Activated CD4-positive, alpha-beta memory T cell treated with anti-CD3 and anti-CD28 coated beads, Interleukin-2, amount 10 ng/mL, durations not matched to agents 7 days and 5 days (primary cell): ENCODE measurements at places on chromosomes 12 and 14. TPM values are rescaled to one million over a fixed set of nuclear protein-coding genes. Genes with fewer than 3 reads are reported as not detected.

DNA sequence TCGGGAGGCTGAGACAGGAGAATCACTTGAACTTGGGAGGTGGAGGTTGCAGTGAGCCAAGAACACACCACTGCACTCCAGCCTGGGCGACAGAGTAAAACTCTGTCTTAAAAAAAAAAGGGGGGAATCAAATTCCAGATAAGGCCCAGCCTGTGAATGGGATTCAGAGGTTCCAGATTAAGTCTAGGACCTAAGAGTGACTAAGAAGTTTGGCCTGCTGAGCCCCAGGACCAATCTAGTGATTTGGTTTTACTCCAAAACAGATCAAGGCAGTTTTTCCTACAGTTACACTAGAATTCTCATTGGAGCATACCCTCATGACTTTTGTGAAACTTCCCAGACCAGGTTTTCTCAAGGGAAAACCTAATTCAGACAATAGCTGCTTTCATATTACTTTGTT, 22.8 kb downstream of the EXOC5 start:
- H3K4me3 ChIP-seq, result no peak overlapping the region
- DNase-seq, result no peak
- peaks cover 19% of the 10 kb centered on the region for H3K36me3 ChIP-seq
- H3K27me3 ChIP-seq, result no peaks in the 10 kb centered on the region
- no peaks in the 10 kb centered on the region for H3K4me1 ChIP-seq

GRCh38 chr14:38074754-38075153, 132.9 kb upstream of the SSTR1 start:
- peak overlapping the region; percentile 4 for H3K27ac ChIP-seq
- peaks cover 11% of the 10 kb centered on the region for H3K36me3 ChIP-seq
- peaks cover 56% of the 10 kb centered on the region for H3K4me1 ChIP-seq
- no peak for DNase-seq

DNA sequence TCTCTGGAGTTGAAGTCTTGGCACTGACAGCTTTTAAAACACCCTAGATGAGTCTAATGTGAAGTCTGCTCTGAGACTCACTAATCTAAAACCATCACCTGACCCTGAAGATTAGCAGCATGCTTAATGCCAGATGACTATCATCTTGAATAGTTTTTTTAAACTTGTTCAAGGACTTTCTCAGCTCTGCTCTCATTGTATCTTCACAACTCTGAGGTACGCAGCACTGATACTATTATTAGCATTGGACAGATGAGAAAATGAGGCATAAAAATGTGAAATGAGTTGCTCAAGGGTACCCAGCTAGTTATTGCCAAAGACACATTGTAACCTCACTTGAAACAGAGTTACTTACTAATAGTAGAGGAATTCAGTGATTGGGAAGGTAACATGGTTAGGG, 4.8 kb downstream of the SLC38A1 start:
- H3K27ac ChIP-seq, result peak overlapping the region; percentile 25
- no peaks in the 10 kb centered on the region for H3K27me3 ChIP-seq
- peak overlapping the region; percentile 14 for H3K4me3 ChIP-seq

GRCh38 chr14:101509730-101510371, 51.4 kb upstream of the DIO3 start:
- no peaks in the 10 kb centered on the region for H3K36me3 ChIP-seq
- no peaks in the 10 kb centered on the region for H3K27me3 ChIP-seq
- no peak overlapping the region for H3K27ac ChIP-seq
- DNase-seq, result no peak
- H3K4me1 ChIP-seq, result no peaks in the 10 kb centered on the region

- no peaks in the 10 kb centered on the region for H3K4me1 ChIP-seq
- peaks cover 12% of the 10 kb centered on the region for H3K27me3 ChIP-seq
- no peak for DNase-seq
- no peak overlapping the region for H3K27ac ChIP-seq
Measured at GRCh38 chr12:31518680-31519227, 72.2 kb downstream of the DENND5B start.

- H3K4me3 ChIP-seq, result no peak overlapping the region
- H3K4me1 ChIP-seq, result no peaks in the 10 kb centered on the region
- no peaks in the 10 kb centered on the region for H3K36me3 ChIP-seq
Measured at GRCh38 chr12:7460375-7461259, 16.7 kb upstream of the CD163L1 start.

- no peaks in the 10 kb centered on the region for H3K4me1 ChIP-seq
- no peak overlapping the region for H3K27ac ChIP-seq
- no peak overlapping the region for H3K4me3 ChIP-seq
- H3K36me3 ChIP-seq, result peaks cover 3% of the 10 kb centered on the region
Measured at GRCh38 chr12:133026996-133027395, 10.3 kb upstream of the ZNF84 start.

GRCh38 chr12:541676-542324, 82.1 kb downstream of the B4GALNT3 start:
- no peak overlapping the region for H3K27ac ChIP-seq
- peaks cover 16% of the 10 kb centered on the region for H3K4me1 ChIP-seq
- DNase-seq, result no peak
- H3K27me3 ChIP-seq, result peaks cover 9% of the 10 kb centered on the region
- no peaks in the 10 kb centered on the region for H3K36me3 ChIP-seq

The KSR2 gene
- total RNA-seq, result not detected

The MYO1H gene
- not detected for total RNA-seq

The KMT2D gene
- total RNA-seq, result 87.8 TPM

The RHEBL1 gene
- total RNA-seq, result 14.8 TPM

The GPR65 gene
- total RNA-seq, result 22.9 TPM
